ENCODE measurements at places on chromosomes 3 and 15. TPM values are rescaled to one million over a fixed set of nuclear protein-coding genes. Genes with fewer than 3 reads are reported as not detected.

GRCh38 chr3:197547306-197548011 is 8.3 kb downstream of the BDH1 start:
- DNase-seq, result no peak
- no peak overlapping the region for H3K4me3 ChIP-seq
- H3K4me1 ChIP-seq, result no peaks in the 10 kb centered on the region

Gene SEMA6D
- total RNA-seq, result not detected

Gene CDC25A
- total RNA-seq, result 1.1 TPM

- H3K4me1 ChIP-seq, result no peaks in the 10 kb centered on the region
- DNase-seq, result no peak
- H3K27me3 ChIP-seq, result no peaks in the 10 kb centered on the region
- H3K36me3 ChIP-seq, result no peaks in the 10 kb centered on the region
- no peak overlapping the region for H3K4me3 ChIP-seq
Measured at GRCh38 chr15:25185156-25185710, 230.4 kb downstream of the SNRPN start.

DNA sequence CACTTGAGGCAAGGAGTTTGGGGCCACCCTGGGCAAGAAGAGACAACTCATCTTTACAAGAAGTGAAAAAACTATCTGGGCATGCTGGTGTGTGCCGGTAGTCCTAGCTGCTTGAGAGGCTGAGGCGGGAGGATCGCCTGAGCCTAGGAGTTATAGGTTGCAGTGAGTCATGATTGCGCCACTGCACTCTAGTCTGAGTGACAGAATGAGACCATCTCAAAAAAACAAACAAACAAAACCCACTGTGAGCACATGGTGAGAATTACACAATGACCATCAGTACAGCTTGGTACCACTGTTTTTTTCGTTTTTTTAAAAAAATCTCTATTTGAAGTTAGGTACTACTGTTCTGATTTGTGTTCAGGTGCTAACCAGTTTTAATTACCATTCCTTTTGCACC is 13.6 kb downstream of the VPS39 start:
- no peak overlapping the region for H3K27ac ChIP-seq
- no peak for DNase-seq
- no peak overlapping the region for H3K4me3 ChIP-seq
- no peaks in the 10 kb centered on the region for H3K4me1 ChIP-seq
- no peaks in the 10 kb centered on the region for H3K36me3 ChIP-seq
- no peaks in the 10 kb centered on the region for H3K27me3 ChIP-seq

Gene PLSCR4
- total RNA-seq, result 0.16 TPM

- H3K27ac ChIP-seq, result no peak overlapping the region
- H3K4me1 ChIP-seq, result no peaks in the 10 kb centered on the region
- H3K36me3 ChIP-seq, result no peaks in the 10 kb centered on the region
- no peaks in the 10 kb centered on the region for H3K27me3 ChIP-seq
Measured at GRCh38 chr3:160205606-160206005, 19.6 kb upstream of the C3orf80 start.

DNA sequence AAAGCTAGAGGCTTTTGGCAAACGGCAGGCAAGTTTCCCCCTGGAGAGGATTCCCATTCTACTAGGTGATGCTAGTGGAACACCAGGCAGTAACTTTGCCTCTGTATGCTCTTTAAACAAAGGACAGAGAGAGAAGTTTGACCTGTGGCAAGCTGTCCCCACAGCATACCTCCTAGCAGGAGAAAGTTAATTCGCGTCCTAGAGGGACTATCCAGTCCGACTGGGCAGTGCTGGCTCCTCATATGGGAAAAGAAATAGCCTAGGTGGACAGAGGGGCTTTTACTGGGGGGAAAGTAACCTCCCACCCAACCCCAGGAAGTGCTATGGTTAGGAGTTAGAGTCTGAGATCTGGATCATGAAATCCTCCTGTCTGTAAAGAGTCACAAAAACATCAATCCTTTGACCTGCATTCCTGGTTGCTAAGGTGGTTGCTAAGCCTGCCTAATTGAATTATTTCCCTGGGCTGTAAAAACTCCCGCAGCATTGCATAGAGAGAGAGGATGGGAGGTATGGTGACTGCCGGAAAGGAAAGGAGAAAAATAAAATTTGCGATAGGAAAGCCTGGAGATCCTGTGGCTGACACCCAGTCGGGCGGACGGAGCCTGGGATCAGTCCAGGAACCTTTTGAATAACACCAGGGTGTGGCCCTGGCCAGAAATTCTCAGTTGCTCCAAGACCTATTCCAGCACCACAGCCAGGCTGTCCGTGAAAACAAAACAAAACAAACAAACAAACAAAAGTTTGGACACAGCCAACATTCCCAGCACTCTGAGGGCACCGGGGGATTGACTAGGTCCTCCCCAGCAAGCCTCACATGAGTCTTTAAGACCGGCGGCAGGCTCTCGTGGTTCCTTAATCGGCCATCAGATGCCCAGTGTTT is 67.7 kb upstream of the ATP11B start:
- H3K27me3 ChIP-seq, result no peaks in the 10 kb centered on the region
- no peak overlapping the region for H3K27ac ChIP-seq
- DNase-seq, result no peak
- H3K36me3 ChIP-seq, result no peaks in the 10 kb centered on the region
- no peak overlapping the region for H3K4me3 ChIP-seq

Gene C2CD4A
- total RNA-seq, result not detected

Gene GOLGA8T
- total RNA-seq, result 0.26 TPM

DNA sequence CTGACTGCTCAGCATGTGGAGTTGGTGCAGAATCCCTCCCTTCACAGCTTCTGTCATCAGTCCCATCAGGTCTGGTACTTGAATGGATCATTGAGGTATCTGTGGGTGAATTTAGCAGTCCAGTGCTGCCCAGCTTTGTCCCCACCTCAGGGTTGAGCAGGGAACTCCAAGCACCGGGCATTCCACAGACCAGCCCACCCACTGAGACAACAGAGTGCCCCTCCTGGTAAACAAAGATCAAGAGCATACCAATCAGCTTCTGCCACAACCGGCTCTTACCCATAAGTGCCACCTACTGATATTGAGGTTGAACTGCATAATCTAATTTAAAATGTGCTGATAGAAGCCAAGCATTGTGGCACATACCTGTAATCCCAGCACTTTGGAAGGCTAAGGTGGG is 57.1 kb upstream of the FXR1 start:
- no peaks in the 10 kb centered on the region for H3K4me1 ChIP-seq
- no peak overlapping the region for H3K4me3 ChIP-seq
- H3K27ac ChIP-seq, result no peak overlapping the region
- H3K27me3 ChIP-seq, result peaks cover 2% of the 10 kb centered on the region
- no peak for DNase-seq
- H3K36me3 ChIP-seq, result no peaks in the 10 kb centered on the region

Gene IRAK2
- total RNA-seq, result 5.0 TPM

DNA sequence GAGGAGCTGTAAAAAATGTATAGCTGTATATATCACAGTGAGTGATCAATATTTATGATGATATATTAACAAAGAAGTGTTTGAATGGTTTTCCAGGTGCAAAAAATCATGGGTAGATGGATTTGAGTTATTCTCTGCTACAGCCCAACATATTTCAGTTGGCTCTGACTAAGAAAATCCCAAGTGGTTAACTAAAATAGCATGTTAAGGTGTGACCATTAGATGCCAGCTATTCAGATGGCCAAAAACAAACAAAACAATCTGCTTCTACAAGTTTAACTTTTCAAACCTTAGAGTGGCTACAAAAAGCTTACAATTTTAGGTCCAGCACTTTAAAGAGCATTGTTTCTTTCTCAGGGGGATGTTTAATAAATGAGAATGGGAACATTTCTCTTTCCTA is 67.5 kb downstream of the SEMA6D start:
- H3K4me1 ChIP-seq, result no peaks in the 10 kb centered on the region
- H3K36me3 ChIP-seq, result no peaks in the 10 kb centered on the region
- no peak overlapping the region for H3K27ac ChIP-seq
- no peaks in the 10 kb centered on the region for H3K27me3 ChIP-seq
- no peak overlapping the region for H3K4me3 ChIP-seq

GRCh38 chr3:124174910-124175874 is 183.3 kb upstream of the ROPN1 start:
- H3K4me1 ChIP-seq, result no peaks in the 10 kb centered on the region
- no peaks in the 10 kb centered on the region for H3K27me3 ChIP-seq
- H3K36me3 ChIP-seq, result no peaks in the 10 kb centered on the region
- no peak overlapping the region for H3K27ac ChIP-seq
- H3K4me3 ChIP-seq, result no peak overlapping the region

GRCh38 chr15:32123473-32123872 is 93.2 kb downstream of the CHRNA7 start:
- H3K4me3 ChIP-seq, result no peak overlapping the region
- H3K36me3 ChIP-seq, result no peaks in the 10 kb centered on the region
- DNase-seq, result no peak
- no peaks in the 10 kb centered on the region for H3K27me3 ChIP-seq

Gene LCTL
- total RNA-seq, result not detected

DNA sequence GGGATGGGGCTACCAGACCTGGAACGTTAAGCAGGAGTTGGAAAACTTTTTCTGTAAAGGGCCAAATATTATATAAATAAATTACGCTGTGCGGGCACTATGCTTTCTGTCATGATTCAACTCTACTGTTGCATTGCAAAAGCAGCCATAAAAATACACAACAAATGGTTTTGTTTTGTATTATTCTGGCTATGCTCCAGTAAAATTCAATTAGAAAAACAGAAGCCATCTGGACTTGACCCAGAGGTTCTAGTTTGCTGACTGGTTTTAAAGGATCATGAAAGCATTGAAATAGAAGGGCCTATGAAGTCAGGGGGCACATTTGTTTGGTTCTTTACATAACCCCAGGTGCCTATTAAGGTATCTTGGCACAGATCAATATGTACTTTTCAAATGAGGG is 647.4 kb upstream of the LMCD1 start:
- no peak overlapping the region for H3K27ac ChIP-seq
- H3K4me1 ChIP-seq, result no peaks in the 10 kb centered on the region
- no peak for DNase-seq

GRCh38 chr3:159852821-159853505 is 135.7 kb upstream of the IL12A start:
- no peaks in the 10 kb centered on the region for H3K36me3 ChIP-seq
- H3K27me3 ChIP-seq, result peaks cover 13% of the 10 kb centered on the region
- no peak overlapping the region for H3K4me3 ChIP-seq
- DNase-seq, result no peak
- H3K4me1 ChIP-seq, result no peaks in the 10 kb centered on the region

- H3K27ac ChIP-seq, result no peak overlapping the region
- peaks cover 39% of the 10 kb centered on the region for H3K36me3 ChIP-seq
- DNase-seq, result no peak
- H3K4me1 ChIP-seq, result no peaks in the 10 kb centered on the region
Measured at GRCh38 chr15:89860891-89861290, 32.9 kb downstream of the AP3S2 start.

GRCh38 chr15:78259232-78259631 is 5.1 kb upstream of the DNAJA4 start:
- no peak overlapping the region for H3K4me3 ChIP-seq
- no peak overlapping the region for H3K27ac ChIP-seq
- H3K27me3 ChIP-seq, result peaks cover 6% of the 10 kb centered on the region
- no peaks in the 10 kb centered on the region for H3K4me1 ChIP-seq
- H3K36me3 ChIP-seq, result no peaks in the 10 kb centered on the region

Gene CIDEC
- not detected for total RNA-seq

DNA sequence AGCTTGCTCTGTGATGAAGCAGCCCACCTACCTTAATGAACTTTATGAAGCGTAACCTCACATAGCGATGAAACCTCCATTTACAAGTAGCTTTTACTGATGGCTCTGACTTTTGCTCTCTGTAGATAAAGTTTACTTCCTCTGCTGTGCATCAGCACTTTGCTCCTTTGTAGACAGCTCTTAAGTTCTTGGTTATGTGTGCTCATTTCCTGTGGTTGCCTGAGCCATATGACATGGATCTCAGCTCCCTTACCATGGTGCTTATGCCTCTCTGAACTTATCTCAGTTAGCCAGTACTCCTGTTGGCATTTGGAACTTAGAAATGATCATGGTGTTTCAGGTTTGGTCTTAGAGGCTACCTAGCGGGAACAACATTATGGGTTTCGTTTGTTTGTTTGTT is 7.8 kb downstream of the MFSD1 start:
- no peak overlapping the region for H3K27ac ChIP-seq
- peaks cover 64% of the 10 kb centered on the region for H3K36me3 ChIP-seq
- H3K4me3 ChIP-seq, result no peak overlapping the region
- no peaks in the 10 kb centered on the region for H3K27me3 ChIP-seq
- DNase-seq, result no peak

DNA sequence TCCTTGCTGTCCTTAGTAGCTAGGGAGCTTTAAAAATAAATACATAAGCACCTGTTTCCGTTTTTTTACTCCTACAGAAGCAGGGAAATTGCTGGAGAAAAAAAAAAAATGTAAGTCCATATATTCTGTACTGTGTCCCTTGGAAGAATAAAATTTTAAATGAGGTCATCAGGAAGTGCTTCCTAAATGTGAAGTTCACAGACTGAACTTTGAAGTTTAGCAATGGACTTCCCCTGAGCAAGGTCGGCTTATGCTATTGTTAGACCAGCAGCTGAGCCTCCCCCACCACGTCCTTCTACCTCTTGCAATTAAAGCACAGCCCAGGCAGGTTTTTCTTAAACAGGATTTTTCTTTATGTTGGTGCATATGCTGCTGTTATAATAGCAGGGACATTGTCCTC is 26.3 kb downstream of the LIPC start:
- no peaks in the 10 kb centered on the region for H3K27me3 ChIP-seq
- DNase-seq, result no peak
- H3K36me3 ChIP-seq, result no peaks in the 10 kb centered on the region
- H3K4me1 ChIP-seq, result peaks cover 39% of the 10 kb centered on the region

DNA sequence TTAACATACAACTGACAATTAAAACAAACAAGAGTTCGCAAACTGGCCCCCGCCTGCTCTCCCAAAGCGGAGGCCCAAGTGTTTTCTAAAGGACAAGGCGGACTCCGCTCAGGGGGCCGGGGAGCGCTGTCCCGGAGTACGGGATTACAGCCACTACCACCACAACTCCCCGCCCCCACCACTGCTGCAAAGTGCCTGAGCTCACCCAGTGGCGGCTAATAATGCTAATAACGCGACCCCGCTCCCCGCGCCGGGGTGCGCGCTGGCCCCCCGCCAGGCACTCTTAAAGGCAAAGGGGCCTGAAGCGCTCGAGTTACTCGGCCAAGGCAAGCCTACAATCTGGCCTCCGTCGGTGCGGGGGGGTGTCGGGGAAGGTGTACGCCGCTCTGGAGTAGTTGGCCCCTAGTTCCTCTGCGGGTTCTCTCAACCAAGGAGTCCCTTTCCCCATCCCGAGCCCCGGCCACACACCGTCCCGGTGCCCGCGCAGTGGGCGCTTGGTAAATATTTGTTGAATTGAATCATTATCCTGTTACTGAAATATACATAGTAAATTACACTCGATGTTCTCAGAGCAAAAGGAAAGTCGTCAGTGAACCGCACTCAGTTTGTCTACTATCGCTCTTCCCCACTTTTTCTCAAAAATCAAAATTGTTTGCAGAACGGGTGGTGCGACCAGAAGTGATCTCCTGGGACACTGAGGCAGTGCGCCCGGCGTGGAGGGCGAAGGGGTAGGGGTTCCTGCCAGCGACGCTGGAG is 827 bp downstream of the WNT5A start:
- H3K4me1 ChIP-seq, result peaks cover 21% of the 10 kb centered on the region
- peaks cover 11% of the 10 kb centered on the region for H3K27me3 ChIP-seq
- no peaks in the 10 kb centered on the region for H3K36me3 ChIP-seq
- DNase-seq, result no peak
- H3K27ac ChIP-seq, result no peak overlapping the region
- H3K4me3 ChIP-seq, result peak overlapping the region; percentile 91

Gene ISG20
- 206 TPM for total RNA-seq

GRCh38 chr3:127228866-127229265 is 35.9 kb downstream of the PRR23E start:
- no peak overlapping the region for H3K4me3 ChIP-seq
- H3K27ac ChIP-seq, result no peak overlapping the region
- no peaks in the 10 kb centered on the region for H3K36me3 ChIP-seq
- no peak for DNase-seq

Measured in T-cell (primary cell).